ENCODE measurements at places on chromosomes 11 and 22. TPM values are rescaled to one million over a fixed set of nuclear protein-coding genes. Genes with fewer than 3 reads are reported as not detected.

DNA sequence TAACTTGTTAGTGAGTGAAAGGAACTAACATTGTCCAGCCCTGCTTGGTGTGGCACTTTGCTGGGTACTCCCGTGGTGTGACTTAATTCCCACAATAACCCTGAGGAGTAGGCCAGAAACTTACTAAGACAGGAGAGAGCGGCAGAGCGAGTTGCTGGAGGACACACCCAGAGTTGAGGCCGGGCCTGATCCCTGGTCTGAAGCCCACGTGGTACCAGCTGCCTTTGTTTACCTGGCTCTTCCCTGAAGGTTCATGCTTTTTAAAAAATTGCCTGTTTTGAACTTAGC, 594 bp downstream of the MPST start:
- DNase-seq = no peak

CTTN gene
- 312 TPM for total RNA-seq

GRCh38 chr11:75946531-75947530, 131.8 kb downstream of the UVRAG start:
- peak; percentile 66 for DNase-seq

OR51I1 gene
- total RNA-seq = not detected

- no peak for DNase-seq
These were observed 12.0 kb downstream of the SCN3B start for GRCh38 chr11:123642435-123642834.

GRCh38 chr22:27973846-27974245, 54.8 kb upstream of the PITPNB start:
- no peak for DNase-seq

MS4A1 gene
- total RNA-seq = not detected

- no peak for DNase-seq
These were observed 28.6 kb upstream of the ATXN10 start for GRCh38 chr22:45642986-45643385.

DNA sequence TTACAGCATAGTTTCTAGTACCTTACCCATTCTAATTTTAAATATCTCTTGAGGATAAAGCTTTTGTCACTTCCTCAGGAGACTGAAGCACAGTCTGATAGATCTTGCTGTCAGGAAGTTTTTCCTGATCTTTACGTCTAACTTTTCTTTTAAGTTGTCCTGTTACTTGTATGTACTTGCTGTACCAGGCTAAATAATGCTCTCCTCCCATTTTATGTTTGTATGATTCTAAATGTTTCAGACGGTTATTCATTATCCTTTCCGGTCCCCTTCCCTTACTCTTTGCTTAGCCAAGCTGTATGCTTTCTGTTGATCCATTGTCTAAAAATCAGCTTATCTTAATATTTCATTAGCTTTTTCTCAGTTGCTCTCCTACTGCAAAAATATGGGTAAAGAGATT, 6.0 kb downstream of the ARHGEF12 start:
- DNase-seq = no peak

LGALS12 gene
- total RNA-seq = not detected

VPREB1 gene
- total RNA-seq = not detected

DNA sequence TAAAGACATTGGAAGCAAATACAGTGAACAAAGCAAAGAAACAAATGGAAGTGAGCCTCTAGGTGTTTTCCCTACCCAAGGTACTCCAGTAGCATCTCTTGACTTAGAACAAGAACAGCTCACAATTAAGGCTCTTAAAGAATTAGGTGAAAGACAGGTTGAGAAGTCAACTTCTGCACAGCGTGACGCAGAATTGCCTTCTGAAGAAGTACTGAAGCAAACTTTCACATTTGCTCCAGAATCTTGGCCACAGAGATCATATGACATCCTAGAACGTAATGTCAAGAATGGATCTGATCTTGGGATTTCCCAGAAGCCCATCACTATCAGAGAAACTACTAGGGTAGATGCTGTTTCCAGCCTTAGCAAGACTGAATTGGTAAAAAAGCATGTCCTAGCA, 39.3 kb downstream of the RTN3 start:
- DNase-seq = no peak

GPR83 gene
- total RNA-seq = 0.36 TPM

WNT11 gene
- 3.0 TPM for total RNA-seq

DNA sequence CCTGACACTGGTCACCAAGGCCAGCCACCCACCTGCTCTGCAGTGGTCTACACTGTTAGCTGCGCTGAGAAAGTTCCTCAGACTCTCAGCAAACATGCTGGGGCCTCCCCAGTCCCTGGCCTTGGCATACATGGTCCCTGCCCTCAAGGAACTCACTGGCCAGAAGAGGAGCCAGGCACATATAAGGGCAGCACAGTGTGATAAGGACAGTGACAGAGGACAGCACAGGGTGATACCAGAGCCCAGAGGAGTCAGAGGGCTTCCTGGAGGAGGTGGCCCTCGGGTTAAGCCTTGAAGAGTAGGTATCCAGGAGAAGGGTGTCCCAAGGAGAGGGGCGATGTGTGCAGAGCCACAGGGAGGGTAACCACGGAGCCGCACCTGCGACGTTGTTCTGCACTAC, 624 bp downstream of the ART1 start:
- no peak for DNase-seq

TMEM191C gene
- total RNA-seq = 0.83 TPM

- peak; percentile 88 for DNase-seq
These were observed 744 bp downstream of the PACSIN3 start for GRCh38 chr11:47185305-47186075.

MAJIN gene
- total RNA-seq = not detected

RBFOX2 gene
- 138 TPM for total RNA-seq

- DNase-seq = no peak
These were observed 21.1 kb downstream of the MIF start for GRCh38 chr22:23915290-23915689.

DNA sequence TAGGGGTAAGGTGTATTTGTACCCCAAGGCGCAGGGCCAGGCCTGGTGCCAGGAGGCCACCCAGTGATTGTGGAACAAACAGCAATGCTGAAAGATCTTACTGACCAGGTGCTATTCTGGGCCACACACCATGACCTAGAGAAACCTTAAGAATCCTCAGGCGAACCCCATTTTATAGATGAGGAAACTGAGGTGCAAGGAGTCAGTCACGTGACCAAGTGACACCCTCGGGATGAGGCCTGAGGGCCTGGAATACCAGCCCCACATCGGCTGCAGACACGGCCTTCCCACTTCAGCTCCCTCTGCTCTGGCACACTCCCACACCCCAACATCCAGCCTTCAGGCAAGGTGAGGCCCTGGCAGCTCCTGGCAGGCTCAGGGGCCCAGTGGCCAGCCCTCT, 13.1 kb downstream of the CABP7 start:
- DNase-seq = no peak

GRCh38 chr11:72305077-72305476, 61.1 kb upstream of the PHOX2A start:
- no peak for DNase-seq

OR52J3 gene
- not detected for total RNA-seq

DNA sequence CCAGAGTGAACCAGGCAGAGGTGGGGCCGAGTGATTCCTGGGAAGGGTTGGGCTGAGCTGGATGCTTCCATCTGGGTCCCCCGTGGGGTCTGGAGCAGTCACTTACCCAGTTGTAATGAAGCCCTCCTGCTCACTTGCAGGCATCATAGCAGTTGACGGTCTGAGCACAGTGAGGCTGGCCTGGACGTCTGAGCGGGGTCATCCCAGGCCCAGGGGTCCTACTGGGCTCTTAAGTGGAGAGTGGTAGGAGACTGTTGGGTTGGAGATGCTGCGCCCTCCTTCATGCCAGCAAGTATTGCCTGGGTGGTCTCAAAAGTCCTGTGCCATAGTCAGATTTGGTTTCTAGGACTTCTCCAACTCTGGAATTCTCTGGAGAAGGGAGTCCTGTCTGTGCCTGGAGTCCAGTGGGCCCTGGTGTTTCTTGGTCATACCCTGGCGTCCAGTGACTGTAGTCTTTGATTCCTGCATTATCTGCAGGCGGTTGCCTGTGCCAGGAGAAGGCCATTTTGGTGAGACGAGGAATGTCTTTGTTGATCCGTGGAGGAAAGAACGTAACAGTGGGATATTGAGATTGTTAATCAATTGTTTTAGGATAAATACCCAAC, 82.3 kb downstream of the TBC1D22A start:
- DNase-seq = no peak

DNA sequence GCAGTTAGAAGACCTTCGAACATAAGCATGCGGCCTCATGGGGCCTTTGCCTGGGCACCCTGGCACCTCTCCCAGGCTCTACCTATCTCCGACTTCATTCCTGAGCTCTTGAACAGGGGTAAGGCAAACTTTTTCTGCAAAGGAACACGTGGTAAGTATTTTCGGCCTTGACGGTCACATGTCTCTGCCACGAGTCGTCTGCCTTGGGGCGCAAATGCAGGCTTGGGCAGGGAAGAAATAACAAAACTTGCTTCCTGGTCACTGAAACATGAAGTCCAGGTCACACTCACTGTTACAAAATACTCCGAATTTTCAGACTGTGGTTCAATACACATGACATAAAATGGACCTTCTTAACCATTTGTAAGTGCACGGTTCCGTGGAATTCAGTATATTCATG, 3.4 kb upstream of the ASCL2 start:
- peak; percentile 15 for DNase-seq

DNA sequence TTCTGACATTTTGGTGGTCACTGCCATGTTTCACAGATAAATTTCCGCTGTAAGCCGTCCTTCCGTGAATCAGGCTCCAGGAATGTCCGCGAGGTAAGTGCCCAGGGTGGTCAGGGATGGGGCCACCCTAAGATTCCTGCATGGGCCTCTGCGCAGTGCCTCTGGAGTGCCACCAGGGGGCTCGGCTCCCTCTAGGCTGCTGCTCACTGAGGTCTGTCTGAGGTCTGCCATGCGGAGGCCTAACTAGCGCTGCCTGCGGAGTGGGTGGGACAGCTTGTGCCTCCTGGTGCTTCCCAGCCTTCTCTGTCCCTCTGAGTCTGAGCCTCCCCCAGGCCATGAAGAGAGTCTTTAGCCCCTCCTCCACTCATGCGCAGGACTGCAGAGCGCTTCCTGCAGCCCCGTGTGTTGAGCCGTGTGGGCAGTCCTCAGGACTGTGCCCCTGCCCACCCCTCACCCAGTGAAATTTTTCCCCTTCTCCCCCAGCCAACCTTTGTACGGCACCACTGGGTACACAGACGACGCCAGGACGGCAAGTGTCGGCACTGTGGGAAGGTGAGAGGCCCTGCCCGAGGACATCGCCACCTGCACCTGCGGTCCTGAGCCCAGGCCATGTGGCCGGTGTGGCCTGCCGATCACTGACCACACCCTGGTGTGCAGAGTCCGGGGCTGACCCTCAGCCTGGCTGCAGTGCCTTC, 11.9 kb upstream of the MDK start:
- no peak for DNase-seq

GRCh38 chr11:10906521-10906920, 48.7 kb upstream of the ZBED5 start:
- DNase-seq = no peak

PSMC3 gene
- total RNA-seq = 104 TPM

Data from sigmoid colon (tissue), 7 donors.